CD8-positive, alpha-beta T cell (primary cell): ENCODE measurements at places on chromosomes 16 and 17.

DNA sequence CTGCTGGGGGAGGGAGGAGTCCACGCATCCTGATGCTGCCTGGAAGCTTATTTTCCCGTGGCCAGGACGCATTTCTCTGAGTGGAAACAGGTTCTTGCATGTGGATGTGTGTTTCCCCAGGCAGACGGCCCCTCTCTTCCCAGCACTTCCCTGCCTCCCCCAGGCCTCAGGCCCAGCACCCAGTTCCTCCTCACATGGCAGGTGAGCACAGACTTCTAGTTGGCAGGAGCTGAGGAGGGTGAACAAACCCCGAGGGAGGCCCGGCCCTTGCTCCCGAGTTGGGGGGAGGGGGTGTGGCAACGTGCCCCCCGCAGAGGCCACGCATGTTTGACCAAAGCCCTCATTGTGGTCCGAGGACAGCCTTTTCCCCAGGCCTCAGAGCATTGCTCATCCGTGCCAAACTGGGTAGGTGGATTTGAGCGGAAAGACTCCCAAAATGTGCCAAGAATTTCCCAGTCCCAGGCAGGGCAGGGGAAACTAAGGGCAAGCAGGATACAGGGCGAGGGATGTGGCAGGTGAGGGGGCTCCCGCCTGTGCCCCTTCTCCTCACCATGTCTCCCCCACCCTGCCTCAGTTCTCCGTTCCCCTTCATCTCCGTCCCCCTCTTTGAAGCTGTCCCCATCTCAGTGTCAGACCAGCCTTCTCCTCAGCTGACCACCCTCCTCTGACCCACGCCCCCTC lies 1.5 kb upstream of the SPEM1 start:
- DNase-seq: no peak

DNA sequence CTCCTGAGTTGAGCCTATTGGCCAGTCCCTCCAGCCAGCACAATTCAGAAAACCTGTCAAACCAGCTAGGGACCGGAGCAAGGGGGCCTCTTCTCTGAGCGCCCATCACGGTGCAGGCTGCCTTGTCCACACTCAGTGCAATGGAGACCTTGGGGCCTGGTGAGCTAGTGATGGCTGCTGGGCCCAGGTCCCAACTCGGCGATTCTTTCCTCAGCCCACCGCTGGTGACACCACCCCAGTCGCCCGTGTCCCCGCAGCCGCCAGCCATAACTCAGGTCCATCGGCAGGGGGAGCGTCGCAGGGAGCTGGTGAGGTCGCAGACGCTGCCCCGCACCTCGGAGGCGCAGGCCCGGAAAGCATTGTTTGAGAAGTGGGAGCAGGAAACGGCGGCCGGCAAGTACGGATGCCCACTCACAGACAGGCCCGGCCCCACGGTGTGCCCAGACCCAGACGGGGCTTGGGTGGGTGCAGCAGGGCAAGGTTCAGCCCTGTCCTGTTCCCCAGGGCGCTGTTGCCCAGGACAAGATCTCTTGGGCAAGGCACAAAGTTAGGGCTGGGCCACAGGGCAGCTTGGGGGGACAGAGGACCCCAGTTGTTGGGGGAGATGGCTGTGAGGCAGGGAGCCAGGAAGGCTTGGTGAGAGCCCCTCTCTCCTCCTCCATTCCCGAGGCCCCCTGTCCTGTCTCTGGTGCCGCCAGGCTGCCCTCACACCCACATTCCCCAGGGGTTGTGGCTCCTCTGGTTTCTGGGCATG lies 10.8 kb downstream of the SMTNL2 start:
- peak; percentile 23 for DNase-seq

DNA sequence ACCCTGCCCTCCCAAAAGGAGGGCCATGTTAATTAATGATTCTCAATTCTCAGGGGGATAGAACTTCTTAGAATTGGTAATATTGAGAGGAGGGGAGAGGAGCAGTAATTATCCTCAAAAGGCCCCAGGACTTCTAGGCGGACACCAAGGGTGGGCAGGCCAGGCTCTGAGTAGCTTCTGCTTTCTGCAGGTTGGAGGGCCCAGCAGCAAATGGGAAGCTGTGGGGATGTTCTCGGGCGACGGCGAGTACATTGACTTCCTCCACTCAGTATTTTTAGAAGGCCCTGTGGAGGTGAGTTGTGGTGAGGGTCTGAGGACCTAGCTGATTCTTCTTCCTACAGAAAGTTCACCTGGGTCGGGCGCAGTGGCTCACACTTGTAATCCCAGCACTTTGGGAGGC lies 57.5 kb downstream of the DNAH2 start:
- no peak for DNase-seq

DNA sequence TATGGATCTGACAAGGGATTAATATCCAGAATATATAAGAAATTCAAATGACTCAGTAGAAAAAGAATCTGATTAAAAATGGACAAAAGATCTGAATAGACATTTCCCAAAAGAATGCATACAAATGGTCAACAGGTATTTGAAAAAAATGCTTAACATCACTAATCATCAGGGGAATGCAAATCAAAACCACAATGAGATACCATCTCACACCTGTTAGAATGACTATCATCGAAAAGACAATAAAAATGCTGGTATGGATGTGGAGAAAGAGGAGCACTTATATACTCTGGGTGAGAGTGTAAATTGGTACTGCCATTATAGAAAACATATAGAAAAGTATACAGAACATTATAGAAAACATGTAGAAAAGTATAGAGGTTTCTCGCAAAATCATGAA lies 16.4 kb upstream of the HS3ST2 start:
- no peak for DNase-seq

DNA sequence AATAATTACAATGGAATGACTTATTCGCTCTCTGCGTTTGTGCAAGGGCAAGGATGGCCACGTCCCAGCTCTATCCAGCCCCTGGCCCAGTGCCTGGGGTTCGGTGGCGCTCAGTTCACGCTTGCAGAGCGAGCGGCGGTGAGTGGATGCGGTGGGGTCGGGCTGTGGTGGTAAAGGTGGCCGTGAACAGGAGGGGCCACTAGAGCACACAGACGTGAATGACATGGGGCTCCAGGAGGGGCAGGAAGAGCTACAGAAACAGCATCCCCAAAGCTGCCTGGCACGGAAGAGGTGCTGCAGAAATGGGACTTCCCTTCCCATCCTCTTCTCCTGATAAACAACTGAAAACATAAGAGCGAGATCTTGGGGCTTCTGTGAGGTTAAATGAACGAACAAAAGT lies 28.4 kb downstream of the IRF8 start:
- no peak for DNase-seq
